ENCODE measurements at places on chromosomes 16 and 17.

DNA sequence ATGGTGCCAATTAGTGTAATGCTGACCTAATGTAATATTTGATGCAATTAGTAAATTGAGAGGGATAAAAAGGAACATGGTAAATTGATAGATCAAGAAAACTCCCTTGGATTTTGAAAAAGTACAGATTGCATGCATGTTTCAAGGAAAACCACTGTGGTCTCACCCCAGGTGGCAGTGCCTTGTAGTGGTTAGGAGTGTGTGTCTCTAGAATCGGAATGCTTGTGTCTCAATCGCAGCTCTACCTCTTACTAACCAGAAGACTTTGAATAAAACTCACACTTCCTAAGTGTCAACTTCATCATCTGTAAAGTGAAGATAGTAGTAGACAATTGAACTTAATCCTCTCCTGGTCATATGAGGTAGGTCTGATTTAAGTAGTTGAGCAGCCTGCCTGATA lies 128.9 kb upstream of the GOT2 start:
- DNase-seq = no peak

- DNase-seq = no peak
These were observed 10.8 kb upstream of the HP start for GRCh38 chr16:72043539-72043938.

DNA sequence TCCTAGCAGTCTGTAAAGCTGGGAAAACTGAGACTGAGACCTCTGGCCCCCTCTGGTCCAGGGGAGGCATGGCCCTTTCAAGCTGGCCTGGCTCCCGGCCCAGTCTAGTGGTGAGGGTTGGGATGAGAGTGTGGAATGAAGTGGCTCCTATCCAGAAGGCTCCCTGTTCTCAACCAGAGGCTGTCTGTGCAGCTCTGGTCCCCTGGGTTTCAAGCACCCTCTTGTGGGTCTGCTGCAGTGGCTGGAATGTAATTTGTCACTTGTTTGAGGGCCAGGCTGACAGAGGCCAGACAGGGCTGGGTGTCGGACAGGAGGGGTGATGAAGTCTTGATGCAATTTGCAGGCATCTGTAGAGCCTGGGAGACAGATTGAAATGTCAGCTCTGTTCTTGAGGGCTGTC lies 22.1 kb upstream of the PHF12 start:
- no peak for DNase-seq

- no peak for DNase-seq
These were observed 6.1 kb upstream of the PYDC1 start for GRCh38 chr16:31223044-31223443.

GRCh38 chr17:30232015-30232823 lies 3.3 kb downstream of the SLC6A4 start:
- DNase-seq = no peak

GRCh38 chr17:36773039-36773438 lies 164.2 kb upstream of the LHX1 start:
- no peak for DNase-seq

All from activated naive CD8-positive, alpha-beta T cell treated with anti-CD3 and anti-CD28 coated beads, Interleukin-2, amount 50 U/mL, for 24 hours (primary cell).